ENCODE measurements at places on chromosomes 4 and X.

- no peak for DNase-seq
Observed at GRCh38 chr4:42311591-42311990, 85.7 kb upstream of the SHISA3 start.

DNA sequence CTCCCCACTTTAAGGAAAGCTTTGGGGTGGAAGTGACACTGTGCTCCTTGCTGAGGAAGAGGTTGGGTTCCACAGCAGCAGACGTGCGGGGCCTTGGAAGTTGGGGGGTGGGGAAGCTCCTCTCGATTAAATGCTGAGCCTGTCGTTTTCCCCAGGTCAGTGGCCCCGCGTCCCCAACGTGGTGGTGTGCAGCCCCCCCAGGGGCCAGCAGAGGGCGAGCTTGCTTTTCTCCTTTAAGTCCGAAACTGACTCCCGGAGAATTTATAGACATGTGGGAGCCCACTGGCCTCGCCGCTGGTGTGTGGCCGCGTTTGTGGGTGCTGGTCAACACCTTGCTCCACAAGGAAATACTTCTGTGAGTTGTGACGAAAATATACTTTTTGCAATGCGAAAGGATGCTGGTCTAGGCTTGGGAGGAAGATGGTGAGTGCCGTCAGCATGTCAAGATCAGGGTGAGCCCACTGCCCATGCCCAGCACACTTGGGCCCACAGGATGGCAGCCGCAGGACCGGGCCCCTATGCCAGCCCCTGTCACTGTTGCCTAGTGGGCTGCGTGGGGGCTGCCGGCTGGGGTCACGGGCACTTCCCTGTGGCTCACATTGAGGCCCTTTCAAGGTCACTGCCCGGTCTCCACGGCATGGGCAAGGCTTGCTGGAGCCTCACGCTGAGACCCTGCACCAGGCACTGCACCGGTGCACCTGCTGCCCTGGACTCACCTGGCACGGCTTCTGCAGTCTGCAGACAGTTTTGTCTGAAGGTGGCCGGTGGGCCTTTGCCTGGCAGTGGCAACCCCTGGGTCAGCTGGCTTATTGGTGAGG is 9.4 kb downstream of the UVSSA start:
- DNase-seq = peak; percentile 85

DNA sequence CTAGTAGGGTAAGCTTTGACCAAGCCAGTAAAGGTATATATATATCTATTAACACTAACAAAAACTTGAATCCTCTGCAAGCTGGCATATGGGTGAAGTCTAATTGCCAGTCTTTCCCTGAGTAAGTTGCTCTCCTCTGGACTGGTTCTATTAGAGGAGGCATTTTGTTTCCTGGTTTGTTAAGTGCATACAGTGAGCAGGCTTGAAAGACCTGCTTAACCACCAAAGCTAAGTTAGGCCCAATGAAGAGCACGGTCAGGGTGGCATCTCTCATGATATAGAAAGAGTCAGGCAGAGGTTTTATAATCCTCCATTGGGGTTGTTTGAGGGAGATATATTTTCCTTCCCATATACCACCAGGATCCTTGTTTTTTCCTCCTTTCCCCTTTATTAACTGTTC is 9.6 kb upstream of the AREG start:
- no peak for DNase-seq

DNA sequence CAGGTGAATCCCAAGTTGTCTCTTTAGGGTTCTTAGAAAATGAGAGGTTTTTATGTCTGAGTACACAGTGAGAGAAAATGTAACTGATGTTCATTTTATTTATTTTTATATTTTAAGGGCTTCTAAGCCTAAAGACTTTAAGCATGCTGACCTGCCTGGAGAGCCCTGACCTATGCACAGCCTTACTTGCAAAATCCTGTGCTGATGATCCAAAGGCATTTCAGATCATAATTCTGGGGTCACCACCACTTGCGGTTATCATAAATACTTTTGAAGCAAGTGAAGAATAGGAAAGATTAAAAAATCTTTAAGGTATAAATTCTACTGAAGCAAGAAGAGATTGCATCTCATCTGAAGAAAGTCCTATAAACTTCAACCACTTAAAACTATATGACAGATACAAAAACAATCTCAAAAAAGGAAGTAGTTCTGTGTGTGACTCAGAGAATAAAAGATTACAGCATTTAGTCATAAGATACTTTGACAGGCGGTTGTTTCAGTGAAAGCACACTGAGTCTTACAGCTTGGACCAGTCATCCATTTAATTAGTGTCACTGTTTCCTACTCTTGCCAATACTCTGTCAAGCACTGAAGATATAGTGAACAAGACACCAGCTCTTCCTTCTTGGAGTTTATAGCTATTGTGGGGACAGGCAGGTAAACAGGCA is 245.2 kb upstream of the DIPK2B start:
- DNase-seq = no peak

- no peak for DNase-seq
Observed at GRCh38 chr4:20764366-20764992, 64.2 kb downstream of the PACRGL start.
